ENCODE measurements at places on chromosomes 6 and 20.
A peak's percentile ranks its signal among the peaks of the same experiment; 100 is the strongest.

- peak; percentile 79 for DNase-seq
Observed at GRCh38 chr6:111997078-111997852, 56.6 kb upstream of the CCN6 start.

DNA sequence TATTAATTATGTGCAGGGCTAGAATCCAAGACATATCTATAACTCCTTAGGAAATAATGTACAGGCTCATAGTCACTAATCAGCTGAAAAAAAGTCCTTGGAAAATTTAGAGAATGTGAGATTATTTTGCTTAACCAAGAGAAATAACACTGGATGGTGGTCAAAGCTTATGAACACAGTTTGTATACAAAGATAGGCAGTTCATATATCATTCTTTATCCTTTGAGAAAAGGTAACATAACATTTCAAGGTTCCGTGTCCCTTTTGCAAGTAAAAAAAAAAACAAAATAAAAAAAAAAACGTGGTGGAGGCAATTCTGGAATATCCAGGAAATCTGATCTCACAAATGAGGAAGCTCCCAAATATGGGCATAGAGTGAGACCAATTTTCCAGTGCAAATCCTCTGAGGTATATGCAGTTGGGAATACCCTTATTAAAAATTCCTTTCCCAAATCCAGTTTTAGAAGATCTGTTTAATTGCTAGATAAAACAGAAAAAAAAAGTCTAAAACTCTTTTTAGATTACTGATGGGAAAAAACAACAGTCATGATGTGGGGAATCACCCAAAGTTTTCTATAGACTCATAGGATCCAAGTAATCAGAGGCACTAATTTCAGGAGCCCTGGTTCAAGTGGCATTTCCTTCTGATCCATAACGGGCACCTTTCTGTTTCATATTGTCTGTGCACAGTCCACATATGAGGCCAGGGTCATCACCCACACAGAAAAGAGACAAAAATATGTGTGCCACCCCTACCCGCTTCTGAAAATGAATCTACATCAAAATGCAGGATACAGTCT, 17.7 kb upstream of the TNFAIP3 start:
- DNase-seq = no peak

- DNase-seq = no peak
Observed at GRCh38 chr6:3284436-3284876, 25.7 kb downstream of the PSMG4 start.

- no peak for DNase-seq
Observed at GRCh38 chr6:53412021-53412715, 63.4 kb upstream of the ELOVL5 start.

GRCh38 chr6:139336488-139336887, 38.0 kb downstream of the CITED2 start:
- no peak for DNase-seq

DNA sequence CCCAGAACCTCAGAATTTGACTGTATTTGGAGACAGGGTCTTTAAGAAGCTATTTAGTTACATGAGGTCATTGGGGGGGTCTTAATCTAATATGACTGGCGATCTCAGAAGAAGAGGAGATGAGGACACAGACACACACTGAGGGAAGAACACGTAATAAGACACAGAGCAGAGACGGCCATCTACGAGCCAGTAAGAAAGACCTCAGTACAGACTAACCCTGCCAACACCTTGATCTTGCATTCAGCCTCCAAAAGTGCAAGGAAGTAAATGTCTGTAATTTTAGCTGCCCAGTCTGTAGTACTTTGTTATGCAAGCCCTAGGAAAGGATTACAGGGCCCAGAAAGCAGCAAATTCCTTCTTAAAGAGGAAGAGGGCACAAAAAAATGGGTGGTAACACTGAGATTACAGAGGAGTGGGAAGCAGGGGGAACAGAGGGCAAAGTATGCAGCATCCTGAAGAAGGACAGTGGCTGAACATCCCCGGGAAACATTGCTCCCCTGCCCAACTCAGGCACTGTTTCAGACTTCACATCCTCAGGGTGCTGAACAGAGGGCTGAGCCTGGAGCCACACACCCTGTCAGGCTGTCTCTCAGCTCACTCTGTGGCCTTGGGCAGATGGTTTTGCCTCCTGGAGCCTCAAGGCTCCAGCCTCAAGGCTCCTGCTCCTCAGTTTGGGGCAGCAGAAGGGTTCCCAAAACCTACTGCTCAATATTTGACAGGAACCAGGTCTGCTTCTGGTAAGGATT, 27.9 kb upstream of the SIRPG start:
- no peak for DNase-seq

- DNase-seq = no peak
Observed at GRCh38 chr20:21509597-21510371, 4.1 kb downstream of the NKX2-2 start.

DNA sequence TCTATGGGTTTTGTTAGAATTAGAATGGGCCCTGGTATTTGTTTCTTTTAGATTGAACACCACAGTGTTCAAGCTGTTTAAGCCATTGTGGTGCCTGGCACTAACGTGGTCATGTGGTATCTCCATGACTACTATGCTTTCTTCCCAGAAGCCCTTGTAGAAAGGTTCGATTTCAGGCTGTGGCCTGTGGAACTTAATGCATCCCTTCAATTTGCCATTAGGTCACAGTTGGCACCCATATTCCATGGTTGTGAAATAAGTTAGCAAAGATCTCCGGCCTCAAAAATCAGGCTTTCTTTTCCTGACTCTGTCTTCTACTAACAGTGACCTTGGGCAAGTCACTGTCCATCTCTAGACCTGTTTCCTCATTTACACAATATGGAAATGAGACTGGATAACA, 31.3 kb upstream of the AAR2 start:
- DNase-seq = no peak

DNA sequence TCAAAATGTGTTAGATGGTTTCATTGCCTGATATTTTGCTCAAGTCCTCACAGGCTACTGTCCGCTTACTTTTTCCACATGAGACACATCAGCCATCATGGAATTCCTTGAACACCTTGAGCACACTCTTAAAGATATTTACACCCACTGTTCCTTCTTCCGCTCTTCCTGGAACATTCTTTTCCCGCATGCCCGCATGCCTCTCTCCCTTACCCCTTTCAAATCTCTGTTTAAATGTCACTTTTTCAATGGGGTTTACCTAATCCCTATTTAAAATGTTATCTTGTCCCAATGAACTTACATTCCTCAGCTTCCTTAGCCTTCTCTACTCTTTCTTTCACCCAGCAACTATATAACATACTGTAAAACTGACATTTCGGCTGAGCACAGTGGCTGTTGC, 503.3 kb upstream of the PTCHD4 start:
- no peak for DNase-seq

DNA sequence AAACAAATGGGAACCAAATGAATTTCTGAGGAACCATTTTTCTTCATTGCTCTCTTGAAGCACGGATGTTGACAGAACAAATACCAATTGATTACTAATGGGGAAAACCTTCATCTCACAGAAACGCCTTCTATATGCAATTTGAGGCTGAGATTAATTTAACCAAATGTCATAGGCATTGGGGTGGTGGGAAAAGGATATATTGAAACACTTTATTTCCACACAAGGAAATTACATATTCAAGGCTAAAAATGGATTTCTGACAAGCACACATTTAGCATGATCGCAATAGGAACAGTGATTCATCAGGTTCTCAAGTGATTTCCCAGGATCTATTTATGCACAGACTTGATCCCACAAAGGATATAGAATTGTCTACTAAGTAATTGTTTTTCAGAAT, 88.9 kb downstream of the COL12A1 start:
- no peak for DNase-seq

DNA sequence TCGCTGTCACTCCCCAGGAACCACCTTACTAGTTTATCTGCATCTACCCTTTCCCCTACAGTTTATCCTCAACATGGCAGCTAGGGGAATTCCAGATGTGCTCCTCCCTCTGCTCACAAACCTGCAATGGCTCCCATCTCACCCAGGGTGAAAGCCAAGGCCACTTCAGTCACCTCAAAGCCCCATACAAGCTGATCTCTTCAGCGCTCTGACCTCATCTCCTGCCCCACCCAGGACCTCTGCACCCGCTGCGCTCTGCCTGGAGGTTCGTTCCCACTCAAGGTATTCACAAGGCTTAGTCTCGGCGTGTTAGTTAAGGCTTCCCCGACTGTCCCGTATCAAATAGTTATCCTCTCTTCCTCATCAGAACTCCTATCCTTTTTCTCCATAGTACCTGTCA, 28.6 kb upstream of the SPDEF start:
- no peak for DNase-seq

DNA sequence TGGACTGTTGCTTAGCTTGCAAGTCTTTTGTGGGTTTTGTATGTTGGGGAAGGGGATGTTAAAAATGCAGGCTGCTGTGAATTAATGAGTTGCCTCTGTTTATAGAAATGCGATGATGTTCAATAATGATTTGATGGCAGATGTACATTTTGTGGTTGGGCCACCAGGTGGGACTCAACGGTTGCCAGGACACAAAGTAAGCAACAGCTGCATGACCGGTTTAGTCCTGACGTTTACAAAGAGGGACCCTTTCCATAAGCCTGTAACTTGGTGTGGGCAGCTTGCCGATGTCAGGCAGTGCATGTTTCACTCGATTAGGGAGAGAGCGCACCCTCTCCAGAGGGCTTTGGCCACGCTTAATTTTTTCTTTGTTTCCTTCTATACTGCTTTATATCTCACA, 1.3 kb downstream of the BTBD3 start:
- no peak for DNase-seq

DNA sequence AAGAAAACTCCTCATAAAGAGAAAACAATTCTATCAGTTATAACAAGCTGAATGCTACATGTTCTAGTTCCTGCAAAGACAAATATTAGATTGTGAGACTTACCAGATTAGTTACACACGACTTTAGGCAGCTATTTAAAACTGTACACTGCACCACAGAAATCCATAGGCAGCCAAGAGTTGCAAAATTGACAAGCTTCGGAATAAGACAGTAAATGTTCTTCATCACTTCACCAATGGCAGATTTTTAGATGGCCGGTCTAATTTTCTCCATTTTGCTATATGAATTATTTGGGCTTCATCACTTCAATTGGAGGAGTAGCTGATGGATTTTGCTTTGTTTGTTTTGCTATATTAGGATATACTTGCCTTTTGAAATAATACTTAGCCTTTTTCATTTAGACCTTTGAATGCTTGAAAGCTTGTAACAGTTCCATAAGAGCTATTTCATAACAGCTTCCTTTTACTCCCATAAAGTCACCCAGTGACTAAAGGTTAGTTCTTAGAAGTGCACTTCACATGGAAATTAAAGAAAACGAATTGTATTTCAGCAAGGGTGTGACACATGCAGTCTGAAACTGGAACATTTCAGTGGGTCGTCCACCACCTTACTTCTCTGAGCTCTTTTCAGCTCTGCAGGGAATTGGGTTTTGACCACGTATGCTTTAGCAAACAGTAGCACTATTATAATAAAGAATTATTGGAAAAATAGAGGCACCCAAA, at the start of gene ROS1:
Gene ROS1, minus strand, starts transcription at position 512 of the 723 bp plus-strand sequence. Its CDS starts 286 bp downstream, at position 226.
- DNase-seq = no peak

DNA sequence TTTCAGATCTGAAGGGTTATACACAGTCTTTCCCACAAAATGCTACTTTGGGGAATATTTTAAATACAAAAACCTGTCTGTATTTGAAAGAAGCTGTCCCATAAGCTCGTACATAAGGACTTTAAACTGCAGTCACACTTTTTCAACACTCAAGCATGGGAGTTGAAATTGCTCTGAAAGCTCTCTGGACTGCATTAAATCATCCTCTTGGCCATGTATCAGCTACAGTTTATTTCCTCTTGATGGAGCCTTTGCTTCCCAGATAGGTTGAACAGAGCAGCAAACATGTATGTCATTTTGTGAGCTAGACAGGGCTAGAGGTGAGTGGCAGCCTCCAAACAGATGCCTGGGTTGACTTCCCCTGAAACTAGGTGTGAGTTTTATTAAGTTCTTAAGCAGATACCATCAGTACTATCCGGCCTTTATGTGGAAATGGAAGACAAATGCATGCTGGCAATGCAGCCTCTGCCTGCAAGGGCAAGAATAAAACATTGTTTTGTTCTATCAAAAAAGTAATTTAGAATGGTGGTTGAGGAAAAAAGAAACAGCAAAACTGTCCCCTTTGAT, 105.9 kb upstream of the ENPP5 start:
- no peak for DNase-seq

- no peak for DNase-seq
Observed at GRCh38 chr6:5624256-5624655, 362.9 kb downstream of the FARS2 start.

- peak; percentile 98 for DNase-seq
Observed at GRCh38 chr20:62900052-62900691, 26.1 kb downstream of the DIDO1 start.

DNA sequence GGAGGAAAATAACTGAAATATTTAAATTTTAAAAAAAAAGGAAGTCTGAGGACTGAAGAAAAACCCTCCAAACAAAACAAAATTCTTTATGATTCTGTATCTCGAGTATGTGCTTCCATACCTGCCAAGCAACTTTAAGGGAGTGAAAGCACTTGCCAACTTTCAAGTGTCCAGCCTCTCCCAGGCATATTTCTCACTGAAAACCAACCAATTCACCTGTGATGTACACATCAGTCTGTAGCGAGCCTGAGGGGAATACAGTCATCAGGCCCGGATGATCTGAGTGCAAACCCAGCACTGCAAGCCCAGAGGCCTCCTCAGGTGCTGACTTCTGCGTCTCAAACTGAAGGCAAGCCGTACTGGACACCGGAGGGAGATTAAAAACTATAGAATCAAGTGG, 164.8 kb upstream of the NT5E start:
- DNase-seq = no peak

DNA sequence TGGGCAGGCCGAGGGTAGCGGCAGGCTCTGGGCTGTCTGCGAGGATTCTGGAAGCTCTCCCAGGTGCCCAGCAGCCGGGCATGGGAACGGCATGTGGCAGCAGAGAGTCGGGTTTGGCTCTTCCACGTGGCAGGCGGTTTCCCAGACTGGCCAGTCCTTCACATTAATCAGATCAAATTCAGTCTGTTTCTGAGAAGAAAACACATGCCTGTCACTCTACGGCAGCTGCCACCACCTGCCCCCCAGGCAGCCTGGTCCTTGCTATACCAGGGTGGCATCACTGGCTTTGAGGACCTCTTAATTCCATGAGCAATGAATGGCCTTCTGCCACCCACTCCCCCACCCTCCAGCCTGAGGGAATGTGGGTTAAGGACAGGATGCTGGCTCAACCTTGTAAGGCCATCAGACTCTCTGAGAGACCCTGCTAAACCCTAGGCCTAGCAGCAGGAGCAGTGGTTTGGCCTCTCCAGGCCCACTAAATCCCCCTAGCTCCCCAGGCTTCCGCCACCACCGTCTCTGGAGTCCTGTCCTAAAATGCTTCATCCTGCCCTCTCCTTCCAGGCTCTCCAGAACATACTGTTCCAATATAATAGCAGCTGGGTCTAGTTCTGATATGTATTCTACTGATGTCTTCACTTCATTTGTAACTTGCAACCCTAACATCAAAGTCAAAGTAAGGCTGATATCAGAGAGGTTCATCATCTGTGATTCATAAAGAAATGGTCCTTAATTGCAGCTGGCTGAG, 47.8 kb downstream of the PLCG1 start:
- no peak for DNase-seq

GRCh38 chr20:33291830-33292355, 8.9 kb downstream of the BPIFB1 start:
- DNase-seq = peak; percentile 51

- DNase-seq = no peak
Observed at GRCh38 chr20:58703765-58704371, 11.3 kb downstream of the NPEPL1 start.

- no peak for DNase-seq
Observed at GRCh38 chr20:3405139-3405538, 2.3 kb downstream of the DNAAF9 start.

Measured in HTR-8/SVneo (cell line).